ENCODE measurements at places on chromosomes 16 and 17.

DNA sequence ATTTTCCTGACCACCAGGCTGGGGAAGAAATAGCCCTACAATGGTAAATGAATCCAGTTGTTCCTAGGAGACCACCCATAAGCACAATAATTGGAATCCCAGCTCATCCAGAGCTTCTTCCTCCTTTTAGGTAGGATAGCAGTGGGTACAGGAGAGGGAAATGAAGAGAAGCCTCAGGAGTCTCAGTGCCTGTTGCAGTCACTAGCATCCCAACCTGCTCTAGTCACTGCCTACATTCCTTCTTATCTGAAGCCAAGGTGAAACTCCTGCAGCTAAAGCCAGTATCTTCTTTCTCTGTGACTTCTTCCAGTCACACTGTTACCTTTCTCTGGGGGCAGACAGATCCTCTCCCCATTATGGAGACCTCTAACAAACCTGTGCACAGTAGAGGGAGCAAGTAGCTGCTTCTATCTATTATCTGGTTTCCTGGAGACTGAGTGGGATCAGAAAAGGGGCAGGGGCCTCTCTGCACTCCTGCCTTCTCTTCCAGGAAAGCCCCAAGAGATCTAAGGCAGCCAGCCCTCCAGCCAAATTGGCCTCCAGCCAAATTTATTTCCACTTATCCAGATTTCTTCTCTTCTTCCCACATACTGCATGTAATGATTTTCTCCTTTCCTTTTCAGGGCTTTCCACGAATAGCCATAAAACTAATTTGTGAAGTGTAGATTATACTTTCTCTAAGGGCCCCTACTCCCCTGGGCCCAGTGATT lies 85.5 kb downstream of the SSH2 start:
- DNase-seq, result no peak

DNA sequence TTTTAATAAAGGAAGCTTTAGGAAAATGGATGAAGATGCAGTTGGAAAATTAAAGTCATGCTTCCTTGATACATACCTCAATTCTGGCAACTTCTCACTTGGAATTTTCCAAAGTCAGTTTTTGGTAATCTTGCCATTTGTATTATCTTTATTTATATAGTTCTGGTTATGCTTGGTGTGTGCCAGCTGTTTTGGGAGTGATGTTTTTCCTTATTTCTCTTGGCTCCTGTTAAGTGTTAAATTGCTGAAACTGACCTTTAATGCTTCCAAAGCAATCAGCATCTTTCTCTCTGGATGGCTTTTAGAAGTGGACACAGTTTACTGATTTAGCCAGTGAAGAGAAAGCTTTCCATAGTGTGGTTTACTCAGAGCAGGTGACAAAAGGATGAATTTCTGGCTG lies 70.1 kb upstream of the HAS3 start:
- DNase-seq, result no peak

DNA sequence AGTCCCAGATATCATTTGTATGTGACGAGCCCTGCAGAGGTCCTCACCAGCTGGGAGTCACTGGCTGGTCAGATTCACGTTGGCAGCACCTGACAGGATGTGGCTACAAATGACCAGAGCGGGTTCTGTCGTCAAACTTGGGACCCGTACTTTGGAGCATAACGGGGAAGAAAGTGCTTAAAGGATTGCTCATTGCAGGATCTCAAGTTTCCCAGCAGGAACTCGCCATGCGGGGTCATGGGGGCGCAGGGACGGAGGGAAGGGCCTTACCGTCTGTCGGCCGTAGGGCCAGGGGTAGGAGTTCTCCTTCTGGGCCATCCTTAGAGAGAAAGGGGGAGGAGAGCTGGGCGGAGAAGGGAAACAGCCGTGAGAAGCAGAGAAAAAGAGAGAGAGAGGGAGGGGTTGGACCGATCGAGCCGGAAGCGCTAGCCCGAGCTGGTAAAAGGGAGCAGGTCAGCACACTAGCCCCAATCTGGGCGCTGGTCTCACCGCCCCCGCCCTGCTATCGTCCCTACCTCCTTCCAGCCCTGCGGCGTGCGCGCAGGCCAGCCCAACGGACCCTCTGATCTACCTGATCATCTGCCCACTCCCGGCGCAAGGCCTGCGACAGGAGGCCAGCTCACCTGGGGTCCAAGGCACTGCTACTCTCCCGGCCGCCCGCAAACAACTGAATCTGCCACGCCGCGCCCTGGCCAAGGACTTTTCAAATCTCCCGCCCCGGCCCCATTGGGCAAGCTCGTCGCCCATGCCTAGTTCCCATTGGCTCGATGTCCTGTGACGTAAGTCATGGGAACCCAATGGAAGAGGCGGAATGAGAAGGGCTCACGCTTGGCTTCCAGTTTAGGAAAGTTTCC lies at the start of gene AURKB:
Gene AURKB, minus strand, starts transcription at position 669 of the 854 bp plus-strand sequence. Its CDS starts 351 bp downstream, at position 318.
- peak; percentile 62 for DNase-seq

GRCh38 chr16:22322741-22323140 lies 25.5 kb downstream of the POLR3E start:
- DNase-seq, result no peak

GRCh38 chr16:58047557-58048348 lies 22.2 kb downstream of the MMP15 start:
- DNase-seq, result no peak

DNA sequence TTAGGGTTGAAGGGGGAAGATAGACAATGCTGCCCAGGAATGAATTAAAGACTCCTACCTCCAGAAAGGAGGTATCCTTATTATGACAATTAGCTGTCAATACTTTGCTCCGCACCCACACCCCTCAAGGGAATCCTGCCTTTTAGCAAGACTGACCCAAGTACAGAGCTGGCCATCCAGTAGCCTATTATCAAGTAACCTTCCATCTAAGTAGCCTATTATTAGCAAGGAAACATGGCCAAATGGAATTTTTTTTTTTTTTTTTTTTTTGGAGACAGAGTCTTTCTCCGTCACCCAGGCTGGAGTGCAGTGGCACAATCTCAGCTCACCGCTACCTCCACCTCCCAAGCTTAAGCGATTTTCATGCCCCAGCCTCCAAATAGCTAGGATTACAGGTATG lies 161.3 kb downstream of the PMP22 start:
- DNase-seq, result no peak

DNA sequence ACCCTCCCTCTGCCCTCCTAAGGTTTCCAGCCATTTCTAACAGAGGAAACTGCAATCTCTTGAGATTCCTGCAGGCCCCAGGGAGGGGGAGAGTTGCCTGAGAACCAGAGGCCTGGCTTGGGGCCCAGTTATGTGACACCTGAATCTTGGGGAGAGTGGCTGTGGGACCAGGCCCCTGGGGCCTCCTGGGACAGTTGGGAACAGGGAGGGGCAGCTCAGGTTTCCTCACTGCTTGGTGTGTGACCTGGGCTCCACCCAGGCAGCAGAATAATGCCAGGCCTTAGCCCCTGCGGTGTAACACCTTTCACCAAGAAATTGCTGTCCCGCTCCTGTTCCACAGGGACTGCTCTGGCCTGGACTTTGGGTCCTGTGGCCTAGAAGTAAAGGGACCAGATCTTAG lies 44.3 kb upstream of the CRHR1 start:
- DNase-seq, result no peak

DNA sequence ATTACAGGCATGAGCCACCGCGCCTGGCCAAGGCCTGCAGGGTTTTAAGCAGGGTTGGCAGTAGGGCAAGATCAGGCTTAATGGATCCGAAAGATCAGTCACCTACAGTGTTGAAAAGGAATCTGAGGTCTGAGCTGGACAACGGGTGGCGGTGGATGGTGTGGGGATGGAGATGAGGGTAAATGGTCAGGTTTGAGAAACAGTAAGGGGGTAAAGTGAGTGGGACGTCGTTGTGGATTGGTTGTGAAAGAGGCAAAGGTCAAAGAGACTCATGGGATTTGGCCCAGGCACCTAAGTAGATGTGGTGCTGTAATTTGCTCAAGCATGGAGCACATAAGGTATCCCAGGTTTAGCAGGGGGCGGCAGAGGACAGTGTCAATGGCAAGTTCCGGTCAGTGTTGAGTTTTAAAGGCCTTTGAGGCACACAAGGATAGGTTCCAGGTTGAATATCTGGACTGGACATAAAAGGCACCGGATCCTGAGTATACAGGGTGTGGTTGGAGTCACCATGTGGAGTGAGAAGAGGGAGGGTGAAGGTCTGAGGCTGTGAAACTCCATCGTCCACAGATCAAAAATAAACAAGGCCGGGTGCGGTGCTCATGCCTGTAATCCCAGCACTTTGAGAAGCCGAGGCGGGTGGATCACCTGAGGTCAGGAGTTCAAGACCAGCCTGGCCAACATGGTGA lies 1.1 kb upstream of the SLC16A5 start:
- no peak for DNase-seq

DNA sequence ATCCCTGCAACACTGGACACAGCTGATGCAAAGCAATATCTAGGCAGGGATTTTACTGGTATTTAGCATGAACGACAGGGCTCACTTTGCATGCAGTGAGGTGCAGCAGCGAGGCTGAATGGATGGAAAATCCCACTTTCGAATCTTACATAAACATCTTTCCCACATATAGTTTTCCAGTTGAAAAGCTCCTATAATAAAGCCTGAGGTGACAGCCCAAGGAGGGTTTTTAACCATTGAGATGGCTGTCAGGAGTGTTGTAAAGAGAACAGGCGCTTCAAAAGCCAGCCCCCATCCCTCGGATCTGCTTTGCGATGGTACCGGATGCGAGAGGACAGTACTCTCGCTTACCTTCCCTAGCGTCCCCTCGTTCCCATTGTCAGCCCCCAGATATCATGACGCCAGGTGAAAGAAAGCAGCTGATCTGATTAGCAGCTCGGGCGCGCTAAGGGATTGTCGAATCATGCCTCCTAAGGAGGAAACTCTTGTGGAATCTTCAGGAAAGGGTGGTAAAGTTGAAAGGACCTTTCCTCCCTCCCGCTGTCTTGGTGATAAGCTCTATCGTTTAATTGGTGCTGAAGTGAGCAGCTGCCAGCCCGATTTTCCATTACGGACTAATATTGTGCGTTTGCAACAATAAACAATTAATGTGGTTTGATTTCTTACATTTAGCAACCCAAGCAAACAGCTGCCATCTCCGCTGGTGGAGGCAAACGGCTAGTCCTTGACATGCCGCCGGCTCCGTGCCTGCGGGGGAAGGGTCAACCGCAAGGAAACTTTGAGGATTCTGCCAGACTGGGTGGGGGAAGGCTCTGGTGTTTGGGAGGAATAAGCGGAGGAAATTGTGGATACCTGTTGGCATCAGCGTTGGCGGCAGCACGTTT lies 1.8 kb downstream of the CDH8 start:
- DNase-seq, result no peak

GRCh38 chr17:7357381-7357780 lies 2.4 kb downstream of the TMEM95 start:
- no peak for DNase-seq

- DNase-seq, result no peak
These were observed 7.0 kb downstream of the MBTPS1 start for GRCh38 chr16:84109598-84110335.

- DNase-seq, result no peak
These were observed 18.1 kb downstream of the KCNJ2 start for GRCh38 chr17:70187383-70187782.

- no peak for DNase-seq
These were observed 64.0 kb downstream of the CYB561 start for GRCh38 chr17:63382136-63382535.

DNA sequence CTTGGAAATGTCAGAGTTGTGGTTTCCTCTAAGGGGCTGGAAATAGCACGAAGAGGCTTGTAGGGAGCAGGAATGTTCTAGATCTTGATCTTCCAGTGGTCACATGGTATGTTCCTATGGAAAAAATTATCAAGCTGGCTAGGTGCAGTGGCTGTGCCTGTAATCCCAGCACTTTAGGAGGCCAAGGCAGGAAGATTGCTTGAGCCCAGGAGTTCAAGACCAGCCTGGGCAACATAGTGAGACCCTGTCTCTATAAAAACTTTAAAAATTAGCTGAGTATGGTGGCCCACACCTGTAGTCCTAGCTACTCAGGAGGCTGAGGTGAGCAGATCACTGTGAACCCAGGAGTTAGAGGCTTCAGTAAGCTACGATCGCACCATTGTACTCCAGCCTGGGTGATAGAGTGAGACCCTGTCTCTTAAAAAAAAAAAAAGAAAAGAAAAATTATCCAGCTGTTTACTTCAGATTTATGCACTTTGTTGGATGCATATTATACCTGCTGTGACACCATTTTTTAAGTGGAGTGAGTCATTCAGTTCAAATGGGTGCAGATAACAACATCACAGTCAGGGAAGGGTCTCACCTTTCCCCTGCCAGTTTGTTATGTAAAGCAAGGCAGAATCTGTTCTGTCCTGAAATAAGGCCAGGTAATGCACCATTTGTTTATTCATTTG lies 65.7 kb upstream of the LYRM9 start:
- DNase-seq, result no peak
